Spleen (tissue), 13 donors: ENCODE measurements at places on chromosomes 16 and 17. TPM values are rescaled to one million over a fixed set of nuclear protein-coding genes. Genes with fewer than 3 reads are reported as not detected.

The FNDC8 gene
- polyA plus RNA-seq, result 0.10 TPM

The HAS3 gene
- 0.68 TPM for polyA plus RNA-seq

The AURKB gene
- 6.2 TPM for polyA plus RNA-seq

The PRR35 gene
- polyA plus RNA-seq, result not detected

The EVPLL gene
- polyA plus RNA-seq, result not detected

The CFAP52 gene
- not detected for polyA plus RNA-seq

The ZNF597 gene
- 1.2 TPM for polyA plus RNA-seq

The UMOD gene
- not detected for polyA plus RNA-seq

The GGNBP2 gene
- 65.5 TPM for polyA plus RNA-seq

The CRYBA1 gene
- polyA plus RNA-seq, result not detected

The TEN1 gene
- 25.7 TPM for polyA plus RNA-seq

The CSNK2A2 gene
- 17.7 TPM for polyA plus RNA-seq

The TMEM97 gene
- 1.5 TPM for polyA plus RNA-seq

The GPR142 gene
- polyA plus RNA-seq, result 0.09 TPM

The OSGIN1 gene
- polyA plus RNA-seq, result 13.2 TPM

The AKTIP gene
- polyA plus RNA-seq, result 11.8 TPM

The ENDOV gene
- polyA plus RNA-seq, result 22.2 TPM

The FOXN1 gene
- polyA plus RNA-seq, result not detected

The NT5M gene
- 2.6 TPM for polyA plus RNA-seq
